ENCODE measurements at places on chromosomes 2 and 18. TPM values are rescaled to one million over a fixed set of nuclear protein-coding genes. Genes with fewer than 3 reads are reported as not detected.

Gene EEF1B2
- 1,032 TPM for total RNA-seq

Gene CPLX4
- not detected for total RNA-seq

Gene KIAA2012
- not detected for total RNA-seq

Gene ANXA4
- 338 TPM for total RNA-seq

Gene SPRED2
- 26.9 TPM for total RNA-seq

Gene SP140
- 0.27 TPM for total RNA-seq

Gene UGT1A8
- total RNA-seq: not detected

Gene DCTN1
- total RNA-seq: 144 TPM

Gene ST8SIA3
- not detected for total RNA-seq

All from A549 treated with Mapracorat at 1 μM for 4 hours (cell line).